ENCODE measurements at places on chromosomes 12 and 14. TPM values are rescaled to one million over a fixed set of nuclear protein-coding genes. Genes with fewer than 3 reads are reported as not detected.

MARCHF9 gene
- total RNA-seq, result 15.6 TPM

- no peak for DNase-seq
These were observed 29.8 kb downstream of the BICD1 start for GRCh38 chr12:32136404-32136803.

DNA sequence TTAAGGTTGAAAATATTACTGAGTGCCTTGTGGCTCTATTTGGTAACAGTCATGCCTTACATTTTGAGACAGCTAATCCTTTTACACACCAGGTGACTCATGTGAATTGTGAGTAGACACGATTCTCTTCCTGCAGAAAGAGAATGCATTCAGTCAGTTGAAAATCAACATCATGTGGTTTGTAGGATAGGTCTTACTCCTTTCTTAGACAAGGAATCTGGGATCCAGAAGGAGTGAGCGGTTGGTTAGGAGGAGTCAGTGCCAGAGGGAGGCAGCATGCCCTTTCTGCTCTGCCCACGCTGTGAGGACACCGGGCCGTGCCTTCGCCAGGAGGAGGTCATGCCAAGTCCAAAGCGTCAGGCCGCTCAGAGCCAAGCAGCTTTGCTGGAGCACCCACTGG, 47.6 kb downstream of the TRAF3 start:
- peak; percentile 80 for DNase-seq

DNA sequence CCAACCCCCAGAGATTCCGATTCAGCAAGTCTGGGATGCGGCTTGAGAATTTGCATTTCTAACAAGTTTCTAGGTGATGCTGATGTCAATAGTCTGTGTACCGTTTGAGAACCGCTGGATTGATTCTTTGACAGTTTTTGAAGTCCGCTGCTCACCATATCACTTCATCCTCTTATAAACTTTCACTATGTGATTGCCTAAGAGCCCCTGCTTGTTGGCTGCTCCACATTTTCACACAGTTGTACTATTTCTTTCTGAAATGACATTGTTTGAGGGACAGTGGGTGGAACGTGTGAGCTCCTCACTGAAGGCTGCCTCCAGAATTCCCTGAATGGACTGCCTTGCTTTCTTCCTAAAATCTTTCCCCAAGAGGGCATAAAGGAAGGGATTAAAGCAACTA, 7.7 kb downstream of the C3AR1 start:
- DNase-seq, result no peak

DNA sequence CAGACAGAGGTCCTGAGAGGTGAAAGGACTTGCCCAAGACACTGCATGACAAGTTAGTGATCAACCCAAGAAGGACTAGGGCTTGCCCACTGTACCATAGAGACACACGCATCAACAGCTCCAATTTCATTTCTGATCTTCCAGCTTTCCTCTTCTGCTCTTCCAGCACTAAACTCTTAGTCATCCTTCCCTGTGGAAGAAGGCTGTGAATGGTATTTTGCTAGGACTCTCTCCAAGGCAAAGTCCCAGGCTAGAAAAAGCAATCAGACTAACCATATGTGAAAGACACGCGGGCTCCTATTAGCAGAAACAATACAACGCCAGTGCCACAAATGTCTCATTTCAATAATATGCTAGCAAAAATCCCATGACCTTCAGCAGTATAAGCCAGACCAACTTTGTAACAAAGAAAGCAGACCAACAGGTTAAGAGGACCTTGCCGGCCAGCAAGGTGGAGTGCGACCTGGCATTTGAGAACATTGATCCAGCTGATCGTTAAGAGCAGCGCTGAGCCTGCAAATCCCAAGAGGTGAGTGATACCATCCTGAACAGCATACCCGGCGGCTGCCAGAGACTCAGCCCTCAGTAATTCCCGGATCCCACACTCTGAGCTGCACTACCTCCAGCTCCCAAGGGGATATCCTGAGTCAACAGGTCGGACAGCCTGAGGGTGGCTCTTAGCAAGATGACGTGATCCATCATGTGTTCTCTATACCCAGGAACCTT, 132.5 kb downstream of the FOXN3 start:
- DNase-seq, result no peak

DNA sequence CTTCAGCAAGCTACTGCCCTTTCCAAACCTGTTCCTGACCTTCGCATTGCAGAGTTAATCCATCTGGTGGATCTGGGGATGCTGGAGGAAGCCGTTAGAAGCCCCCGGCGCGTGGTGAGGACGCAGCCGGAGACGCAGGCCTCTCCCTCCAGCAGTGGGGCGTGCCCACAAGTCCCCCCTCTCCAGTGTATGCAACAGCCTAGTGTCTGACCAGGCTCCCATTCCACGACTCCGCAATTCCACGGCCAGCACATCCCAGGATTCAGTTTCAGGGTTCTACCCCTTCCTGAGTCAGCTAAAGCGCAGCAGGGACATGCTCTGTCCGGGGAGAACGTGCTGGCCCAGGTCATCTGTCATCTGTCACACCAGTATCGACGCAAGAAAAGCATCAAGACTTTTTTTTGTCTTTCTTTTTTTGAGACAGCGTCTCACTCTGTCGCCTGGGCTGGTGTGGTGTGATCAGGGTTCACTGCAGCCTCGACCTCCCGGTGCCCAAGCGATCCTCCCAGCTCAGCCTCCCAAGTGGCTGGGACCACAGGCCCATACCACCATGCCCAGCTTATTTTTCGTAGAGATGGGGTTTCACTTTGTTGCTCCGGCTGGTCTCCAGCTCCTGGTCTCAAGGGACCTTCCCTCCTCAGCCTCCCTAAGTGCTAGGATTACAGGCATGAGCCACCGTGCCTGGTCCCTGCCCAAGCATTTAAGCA, 8.0 kb upstream of the DYNC1H1 start:
- DNase-seq, result no peak

DNA sequence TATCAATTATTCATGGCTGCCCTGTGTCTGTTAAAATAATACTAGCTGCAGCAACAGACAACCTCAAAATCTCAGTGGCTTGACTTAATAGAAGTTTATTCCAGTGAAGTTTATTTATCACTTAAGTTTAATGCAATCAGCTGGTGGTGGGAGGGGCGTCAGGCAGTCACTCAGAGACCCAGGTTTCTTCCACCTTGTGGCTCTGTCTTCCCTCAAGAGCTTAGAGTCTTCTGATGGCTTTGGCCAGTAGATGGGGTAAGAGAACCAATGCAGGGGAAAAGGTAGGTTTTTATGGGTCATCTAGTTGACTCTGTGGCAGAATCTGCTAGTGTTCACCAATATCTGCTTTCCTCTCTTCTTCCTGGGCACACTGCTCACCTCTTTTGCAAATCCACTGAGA, 668.9 kb downstream of the AACS start:
- no peak for DNase-seq

DNA sequence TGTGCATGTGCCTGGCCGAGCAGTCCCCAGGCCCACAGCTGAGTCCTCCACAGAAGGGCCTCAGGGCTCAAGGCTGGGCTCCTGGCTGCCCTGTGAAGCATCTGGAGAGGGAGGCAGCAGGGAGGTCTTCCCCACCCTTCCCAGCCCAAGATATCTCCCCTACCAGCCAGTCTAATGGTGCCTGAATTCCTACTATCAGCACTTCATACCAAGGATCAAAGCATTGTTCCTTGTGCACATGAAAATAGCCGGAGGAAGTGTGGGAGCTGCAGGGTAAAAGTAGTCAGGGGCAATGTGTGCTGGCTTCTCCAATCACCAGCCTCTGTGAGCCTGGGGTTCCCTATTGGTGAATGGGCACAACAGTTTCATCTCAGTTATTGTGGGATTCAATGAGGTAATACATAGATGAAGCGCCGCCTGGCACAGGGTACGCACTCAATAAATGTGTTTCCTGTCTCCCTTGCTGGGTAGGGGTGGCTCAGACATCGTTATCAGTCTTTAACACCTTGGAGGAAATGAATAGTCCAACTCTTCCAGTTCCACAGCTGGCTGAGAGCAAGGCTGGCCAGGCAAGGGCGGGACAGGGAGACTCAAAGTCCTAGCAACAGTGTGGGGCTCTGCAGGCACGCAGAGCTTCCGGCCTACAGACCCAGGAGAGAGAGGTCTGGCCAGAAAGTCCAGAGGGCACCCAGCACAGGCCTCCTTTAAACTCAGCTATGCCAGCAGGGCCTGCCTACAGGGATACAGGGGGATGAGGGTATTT, 39.1 kb upstream of the PNMA1 start:
- DNase-seq, result peak; percentile 69

DNA sequence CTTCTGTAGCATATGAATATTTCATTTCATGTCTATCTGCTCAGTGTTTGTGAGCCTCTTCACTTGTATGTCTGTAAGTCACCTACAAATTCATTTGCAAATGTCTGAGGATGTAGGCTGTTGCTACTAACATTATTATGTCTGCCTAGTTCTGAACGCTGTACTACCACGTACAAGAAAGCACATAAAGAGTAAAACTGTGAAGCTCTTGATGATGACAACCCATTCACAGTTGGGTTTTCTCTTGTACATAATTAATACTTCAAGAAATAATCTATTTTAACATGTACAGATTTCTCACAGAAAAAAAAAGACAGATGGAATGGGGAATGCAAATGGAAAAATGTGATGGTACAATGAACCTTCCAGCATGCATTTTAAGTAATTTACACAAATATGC, 64.3 kb upstream of the CPNE8 start:
- no peak for DNase-seq

ACOT4 gene
- 0.84 TPM for total RNA-seq
